ENCODE measurements at places on chromosomes 6 and 20. TPM values are rescaled to one million over a fixed set of nuclear protein-coding genes. Genes with fewer than 3 reads are reported as not detected.
A peak's percentile ranks its signal among the peaks of the same experiment; 100 is the strongest.

Gene TLDC2
- total RNA-seq = 0.28 TPM

Gene TNNC2
- 1.1 TPM for total RNA-seq

Gene LY6G6D
- total RNA-seq = 6.6 TPM

GRCh38 chr6:154594496-154595198 is 84.2 kb upstream of the CNKSR3 start:
- no peaks in the 10 kb centered on the region for H3K36me3 ChIP-seq
- no peaks in the 10 kb centered on the region for H3K4me1 ChIP-seq
- H3K27ac ChIP-seq = no peak overlapping the region

DNA sequence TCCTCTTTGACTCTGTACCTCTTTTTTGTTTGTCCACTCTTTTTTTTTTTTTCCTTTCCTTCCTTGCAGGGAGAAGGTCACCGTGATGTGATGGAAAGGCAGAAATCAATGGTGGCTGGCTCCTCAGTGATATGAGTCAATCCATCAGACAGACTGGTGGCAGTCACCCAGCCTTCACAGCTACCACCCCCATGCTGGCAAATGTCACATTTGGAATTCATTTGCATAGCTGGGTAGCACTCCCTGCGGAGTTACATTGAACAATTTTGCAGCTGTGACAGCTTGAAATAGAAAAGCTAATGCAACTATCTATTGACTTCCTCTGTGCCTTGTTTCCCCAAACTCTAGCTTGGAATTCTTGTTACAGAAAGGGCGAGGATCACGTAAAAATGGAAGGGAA is 668.4 kb downstream of the C6orf118 start:
- DNase-seq = peak; percentile 82
- no peaks in the 10 kb centered on the region for H3K36me3 ChIP-seq

- no peaks in the 10 kb centered on the region for H3K27me3 ChIP-seq
- no peak overlapping the region for H3K4me3 ChIP-seq
- DNase-seq = no peak
- H3K36me3 ChIP-seq = no peaks in the 10 kb centered on the region
- no peak overlapping the region for H3K27ac ChIP-seq
These were observed 119.3 kb downstream of the PDE10A start for GRCh38 chr6:165543781-165544180.

DNA sequence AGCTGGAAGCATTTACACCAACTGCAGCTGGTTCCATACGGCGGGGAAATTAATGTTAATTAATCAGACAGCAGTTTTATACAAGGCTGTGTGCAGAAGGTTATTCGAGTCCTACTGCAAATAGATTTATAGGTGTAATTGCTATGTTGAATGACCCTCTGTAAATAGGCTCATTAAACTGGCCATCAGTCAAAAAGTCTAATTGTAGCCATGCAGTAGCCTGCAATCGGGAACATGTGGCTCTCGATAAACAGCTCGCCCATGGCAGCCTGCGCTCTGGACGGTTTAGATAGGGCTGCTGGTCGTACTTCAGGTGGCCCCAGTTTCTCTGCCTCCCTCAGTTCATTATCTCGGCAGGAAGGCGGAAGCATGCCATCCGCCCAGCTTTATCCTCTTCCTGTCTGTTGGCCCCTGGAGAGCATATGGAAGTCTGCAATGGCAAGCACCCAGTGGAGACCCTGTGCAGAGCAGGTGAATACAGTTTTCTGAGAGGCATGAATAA is 143.2 kb downstream of the MBOAT1 start:
- no peak for DNase-seq
- H3K27me3 ChIP-seq = peaks cover 2% of the 10 kb centered on the region
- H3K27ac ChIP-seq = no peak overlapping the region
- H3K4me1 ChIP-seq = peaks cover 8% of the 10 kb centered on the region

DNA sequence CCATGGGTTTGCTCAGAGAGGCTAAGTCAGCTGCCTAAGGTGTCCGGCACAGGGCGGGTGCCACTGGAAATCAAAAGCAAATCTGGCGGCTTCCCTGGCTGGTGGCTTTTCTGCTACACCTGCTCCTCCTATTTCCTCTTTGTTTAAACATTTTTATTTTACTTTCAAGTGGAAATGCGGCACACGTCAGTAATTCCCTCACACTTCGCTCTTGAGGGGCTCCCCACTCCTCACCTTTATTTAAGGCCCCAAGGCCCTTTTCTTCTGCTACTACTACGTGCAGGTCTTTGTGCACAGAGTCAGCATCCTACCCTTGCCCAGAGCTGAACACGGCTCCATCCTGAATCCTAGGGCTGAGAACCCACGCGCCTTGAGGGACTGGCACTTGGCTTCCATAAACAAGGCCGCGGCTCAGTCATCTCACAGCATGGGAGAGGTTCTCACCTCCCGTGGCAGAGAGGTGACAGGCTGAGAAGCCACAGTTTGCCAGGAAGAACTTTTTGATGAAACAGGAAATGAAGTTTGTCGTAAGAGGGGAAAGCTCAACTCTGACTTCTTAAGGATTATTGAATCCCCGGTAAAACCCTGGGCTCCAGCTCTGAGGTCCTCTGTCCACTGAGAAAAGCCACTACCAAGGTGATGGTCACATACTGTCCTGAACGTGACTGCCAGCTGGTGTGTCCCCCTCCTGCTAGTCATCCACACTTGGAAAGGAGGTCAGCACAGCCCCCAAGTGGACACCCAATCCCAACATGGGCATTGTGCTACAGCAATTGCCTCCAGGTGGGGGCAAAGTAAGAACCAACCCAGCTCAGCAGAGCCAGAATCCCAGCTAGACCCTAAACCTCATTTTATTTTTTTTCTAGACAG is 48.0 kb downstream of the NFATC2 start:
- no peak for DNase-seq
- H3K36me3 ChIP-seq = peaks cover 2% of the 10 kb centered on the region
- no peak overlapping the region for H3K27ac ChIP-seq
- peaks cover 7% of the 10 kb centered on the region for H3K27me3 ChIP-seq

GRCh38 chr20:1700990-1701389 is 43.4 kb upstream of the SIRPG start:
- no peaks in the 10 kb centered on the region for H3K27me3 ChIP-seq
- no peak overlapping the region for H3K4me3 ChIP-seq
- no peaks in the 10 kb centered on the region for H3K36me3 ChIP-seq
- H3K4me1 ChIP-seq = no peaks in the 10 kb centered on the region
- H3K27ac ChIP-seq = no peak overlapping the region

DNA sequence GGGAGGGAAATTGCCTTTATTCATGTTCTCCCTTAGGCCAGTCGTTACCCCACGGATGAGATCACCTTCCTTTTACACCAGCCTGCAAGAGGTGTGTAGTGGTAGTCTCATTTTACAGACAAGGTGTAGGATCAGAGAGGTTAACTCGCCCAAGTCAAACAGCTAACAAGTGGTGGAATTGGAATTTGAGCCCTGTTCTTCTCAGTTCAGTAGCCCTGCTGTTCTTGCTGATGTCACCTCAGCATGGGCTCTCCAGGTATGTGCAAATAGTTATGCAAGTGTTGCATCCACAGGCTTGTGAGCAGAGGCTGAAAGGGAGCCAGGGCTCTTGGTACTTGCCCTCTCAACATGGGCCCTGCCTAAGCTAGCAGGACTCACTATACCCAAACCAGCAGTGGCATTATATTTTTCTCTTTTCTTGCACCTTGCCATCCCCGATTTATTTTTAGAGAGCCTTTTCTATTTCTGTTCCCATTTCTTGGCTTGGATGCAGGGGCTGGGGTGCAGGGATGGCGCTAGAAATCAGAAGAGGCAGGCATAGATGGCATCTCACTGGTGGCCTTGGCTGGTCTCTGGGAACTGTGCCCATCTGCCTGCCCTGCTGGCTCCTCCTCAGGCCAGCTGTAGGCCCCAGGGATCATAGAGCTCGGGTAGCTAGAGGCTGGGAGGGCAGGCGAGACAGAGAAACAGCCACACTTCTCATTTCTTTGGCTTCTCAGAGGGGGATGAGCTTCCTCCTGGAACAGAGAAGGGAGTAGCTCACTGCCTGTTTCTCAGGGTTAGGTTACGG is 18.2 kb downstream of the PPARD start:
- peaks cover 37% of the 10 kb centered on the region for H3K4me1 ChIP-seq
- H3K27ac ChIP-seq = peak overlapping the region; percentile 45
- no peak overlapping the region for H3K4me3 ChIP-seq

GRCh38 chr6:18464176-18464575 is 77.0 kb downstream of the RNF144B start:
- H3K36me3 ChIP-seq = no peaks in the 10 kb centered on the region
- H3K27ac ChIP-seq = no peak overlapping the region
- H3K4me1 ChIP-seq = no peaks in the 10 kb centered on the region
- no peak overlapping the region for H3K4me3 ChIP-seq
- no peaks in the 10 kb centered on the region for H3K27me3 ChIP-seq
- peak; percentile 56 for DNase-seq

Data from spinal cord (tissue), 10 donors.